Cerebellum (tissue), 4 donors: ENCODE measurements at places on chromosomes 5 and 9. TPM values are rescaled to one million over a fixed set of nuclear protein-coding genes. Genes with fewer than 3 reads are reported as not detected.

GABRA6 gene
- 4.4 TPM for total RNA-seq

GRCh38 chr5:16812911-16813310, 123.2 kb downstream of the MYO10 start:
- DNase-seq, result no peak

DNA sequence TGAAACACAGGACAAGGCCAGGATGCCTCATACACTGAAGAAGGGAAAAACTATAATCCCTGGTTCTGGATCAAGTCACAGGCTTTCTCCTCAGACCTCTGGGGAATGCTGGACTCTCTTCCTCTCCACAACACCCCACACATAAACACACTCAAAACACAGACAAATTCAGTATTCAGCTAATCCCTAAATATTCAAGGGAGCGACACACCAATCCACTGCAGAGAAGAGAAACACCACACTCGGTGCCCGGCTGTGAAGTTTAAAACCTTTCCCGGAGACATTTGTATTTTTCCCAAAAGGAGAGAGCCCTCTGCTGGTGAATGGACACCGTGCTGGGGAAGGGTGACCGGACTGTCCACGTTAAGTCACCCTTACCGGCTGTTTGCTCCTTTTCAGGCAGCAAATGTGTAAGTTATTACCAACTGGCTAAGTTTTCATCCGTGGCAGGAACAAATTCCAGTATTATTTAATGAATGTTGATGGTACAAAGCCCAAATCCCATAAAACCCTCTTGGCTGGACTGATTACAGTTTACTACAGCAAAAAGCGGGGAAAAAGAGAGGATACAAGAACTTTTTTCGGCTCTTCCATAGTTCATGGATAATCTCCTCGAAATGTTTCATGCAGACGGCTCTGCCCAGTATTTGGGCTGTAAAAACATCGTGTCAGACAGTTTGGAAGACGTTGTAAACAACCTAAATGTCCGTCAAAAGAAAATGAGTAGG, 130.9 kb upstream of the SLC30A5 start:
- DNase-seq, result peak; percentile 65

GRCh38 chr5:31963358-31964006, 210.6 kb downstream of the GOLPH3 start:
- no peak for DNase-seq

DNA sequence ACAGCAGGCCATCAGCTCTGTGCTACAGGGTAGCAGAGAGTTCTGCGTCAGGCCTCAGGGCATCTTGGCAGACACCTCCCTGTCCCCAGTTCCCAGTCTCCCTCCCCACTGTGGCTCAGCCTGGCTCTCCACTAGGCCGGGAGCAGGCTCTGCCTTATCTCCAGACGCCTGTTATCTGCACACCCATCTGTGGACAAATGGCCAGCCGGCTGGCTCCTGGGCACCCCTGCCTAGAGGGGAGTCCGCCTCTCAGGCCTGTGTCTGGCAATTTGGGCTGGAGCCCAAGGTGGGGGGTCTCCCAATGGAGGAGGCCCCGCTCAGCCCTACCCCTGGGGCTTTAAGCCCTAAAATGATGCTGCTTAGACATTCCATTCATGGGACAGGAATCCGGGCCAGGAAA, 39.2 kb upstream of the HAND1 start:
- peak; percentile 23 for DNase-seq

DNA sequence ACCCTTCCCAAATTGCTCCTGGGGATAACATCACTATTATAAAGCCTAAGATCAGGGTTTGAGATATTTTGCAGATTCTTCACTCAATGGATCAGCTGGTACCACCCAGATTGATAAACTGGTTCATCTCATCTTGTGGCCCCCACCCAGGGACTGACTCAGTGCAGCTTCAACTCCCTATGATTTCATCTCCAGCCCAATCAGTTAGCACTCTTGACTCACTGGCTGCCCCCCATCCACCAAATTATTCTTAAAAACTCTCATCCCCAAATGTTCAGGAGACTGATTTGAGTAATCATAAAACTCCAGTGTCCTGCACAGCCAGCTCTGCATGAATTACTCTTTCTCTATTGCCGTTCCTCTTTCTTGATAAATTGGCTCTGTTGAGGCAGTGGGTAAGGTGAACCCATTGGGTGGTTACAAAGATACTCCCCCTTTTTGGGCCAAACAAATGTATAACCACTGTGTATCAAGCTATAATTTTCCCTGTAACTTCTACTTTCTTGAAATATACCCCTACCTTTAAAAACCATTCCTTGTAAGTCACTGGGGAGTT, 263.3 kb upstream of the IL12B start:
- DNase-seq, result no peak

GRCh38 chr9:95167998-95168397, 149.5 kb downstream of the FANCC start:
- DNase-seq, result no peak
